ENCODE measurements at places on chromosomes 3 and 15.

GRCh38 chr3:176896165-176896564 lies 301.1 kb downstream of the TBL1XR1 start:
- no peak for DNase-seq

- DNase-seq = no peak
Observed at GRCh38 chr3:117409701-117410459, 700.3 kb downstream of the TUSC7 start.

DNA sequence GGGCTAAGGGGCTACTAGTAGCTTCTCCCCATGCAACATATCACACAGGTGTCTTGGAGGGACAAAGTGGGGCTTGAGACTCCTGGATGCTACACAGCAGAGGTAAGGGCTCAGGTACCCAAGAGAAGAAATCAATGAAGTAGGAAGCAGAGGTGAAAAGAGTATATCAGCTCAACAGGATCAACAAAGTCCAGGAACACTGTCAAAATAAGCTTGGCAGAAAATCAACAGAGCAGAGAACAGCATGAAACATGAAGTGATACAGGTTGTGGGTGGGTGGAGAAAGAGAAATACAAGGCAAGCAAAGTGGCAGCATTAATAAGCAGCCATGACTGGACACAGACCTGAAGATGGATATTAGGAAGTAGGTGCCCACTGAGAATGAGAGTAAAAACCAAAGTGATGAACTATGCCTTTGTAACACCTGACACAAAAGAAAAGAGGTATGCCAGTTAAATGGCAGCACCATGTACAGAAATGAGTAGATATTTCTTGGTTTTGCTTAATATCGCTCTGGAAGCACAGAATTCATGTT lies 637.4 kb downstream of the FHIT start:
- no peak for DNase-seq

DNA sequence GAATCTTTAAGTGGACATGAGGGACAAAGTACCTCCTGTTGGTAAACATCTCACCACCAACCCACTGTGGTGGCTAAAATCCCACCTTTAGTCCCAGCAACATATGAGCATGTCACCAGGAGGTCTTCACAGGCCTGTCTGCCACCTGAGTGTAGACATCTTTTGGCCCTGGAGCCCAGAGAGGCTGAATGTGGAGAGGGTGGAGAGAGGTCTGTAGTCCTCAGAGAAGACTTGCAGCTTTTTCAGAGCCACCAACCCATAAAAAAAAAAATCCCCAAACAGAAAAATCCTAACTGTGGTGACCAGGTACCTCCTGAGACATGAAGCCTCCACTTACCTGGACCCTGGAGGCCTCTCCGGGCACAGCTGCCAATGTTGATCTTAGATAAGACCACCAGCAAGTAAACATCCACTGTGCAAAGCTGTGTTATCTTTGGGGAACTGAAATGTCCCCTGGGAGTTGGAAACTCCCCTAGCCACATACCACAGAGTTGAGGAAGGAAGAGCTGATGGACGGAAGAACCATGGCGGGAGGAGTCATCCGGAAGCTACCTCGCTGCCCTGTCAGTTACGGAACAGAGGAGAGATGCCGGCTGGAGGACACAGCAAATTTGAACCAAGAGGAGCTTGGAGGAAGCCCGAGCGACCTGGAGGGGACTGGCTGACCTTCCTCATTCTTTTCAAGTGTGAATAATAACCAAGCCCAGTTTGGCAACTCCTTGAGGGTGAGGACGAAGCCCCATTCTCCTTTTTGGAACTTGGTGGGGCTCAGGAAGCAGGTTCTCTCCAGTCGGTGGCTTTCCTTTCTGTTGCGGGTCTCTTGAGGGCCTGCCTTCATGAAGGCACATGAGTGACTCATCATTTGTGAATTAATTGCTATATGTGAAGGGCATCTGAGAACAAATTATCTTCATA lies at the start of gene GHRL:
GHRL (minus strand) TSS at position 443 of the 915 bp plus-strand sequence. CDS start 2,767 bp downstream, outside the sequence.
- DNase-seq = no peak

All from progenitor cell of endocrine pancreas (in vitro differentiated cells).